ENCODE measurements at places on chromosomes 7 and 10. TPM values are rescaled to one million over a fixed set of nuclear protein-coding genes. Genes with fewer than 3 reads are reported as not detected.

Gene LAMB4
- 0.15 TPM for total RNA-seq

Gene CCL26
- 1.7 TPM for total RNA-seq

Gene CYP3A4
- total RNA-seq, result not detected

Gene MYPN
- 3.9 TPM for total RNA-seq

Gene PTCD1
- 4.4 TPM for total RNA-seq

Gene C10orf105
- total RNA-seq, result not detected

Gene SERPINE1
- total RNA-seq, result 1,155 TPM

Gene NUTM2B
- 0.89 TPM for total RNA-seq

Gene HOXA4
- total RNA-seq, result 3.1 TPM

Gene SLC18A3
- total RNA-seq, result not detected

Gene CDK1
- total RNA-seq, result 80.5 TPM

Gene ANKRD30A
- total RNA-seq, result not detected

Gene CCDC146
- total RNA-seq, result 1.0 TPM

Gene SPDYE2B
- total RNA-seq, result not detected

Gene SPDYE2
- total RNA-seq, result not detected

Gene ADD3
- total RNA-seq, result 44.2 TPM

Gene SLC16A9
- 1.3 TPM for total RNA-seq

Gene POLR2J2
- 0.17 TPM for total RNA-seq

Gene AGAP4
- total RNA-seq, result 1.6 TPM

Gene TAC1
- not detected for total RNA-seq

Gene MAT1A
- total RNA-seq, result not detected

Gene PRKAR2B
- 2.5 TPM for total RNA-seq

Gene ITPRID1
- total RNA-seq, result not detected

Gene NRG3
- not detected for total RNA-seq

Gene GRID2IP
- 0.15 TPM for total RNA-seq

Gene DNAJB9
- total RNA-seq, result 9.9 TPM

Gene ADAM22
- total RNA-seq, result 0.30 TPM

Gene ERLIN1
- total RNA-seq, result 33.0 TPM

Gene DENND2A
- 4.3 TPM for total RNA-seq

Gene FGFR2
- total RNA-seq, result 0.34 TPM

Gene NME8
- total RNA-seq, result not detected

Gene CFAP69
- 0.30 TPM for total RNA-seq

Gene ENTPD1
- total RNA-seq, result not detected

Gene SPAM1
- not detected for total RNA-seq

Gene TMEM26
- total RNA-seq, result 0.89 TPM

Gene PNLIPRP3
- total RNA-seq, result not detected

Gene AKR1D1
- total RNA-seq, result not detected

Gene VSTM2A
- not detected for total RNA-seq

Gene AGR3
- total RNA-seq, result not detected

All from bronchus fibroblast of lung (primary cell).